CD4-positive, alpha-beta T cell treated with Interleukin-17A for 4 hours (primary cell): ENCODE measurements at places on chromosomes 7 and 10.

DNA sequence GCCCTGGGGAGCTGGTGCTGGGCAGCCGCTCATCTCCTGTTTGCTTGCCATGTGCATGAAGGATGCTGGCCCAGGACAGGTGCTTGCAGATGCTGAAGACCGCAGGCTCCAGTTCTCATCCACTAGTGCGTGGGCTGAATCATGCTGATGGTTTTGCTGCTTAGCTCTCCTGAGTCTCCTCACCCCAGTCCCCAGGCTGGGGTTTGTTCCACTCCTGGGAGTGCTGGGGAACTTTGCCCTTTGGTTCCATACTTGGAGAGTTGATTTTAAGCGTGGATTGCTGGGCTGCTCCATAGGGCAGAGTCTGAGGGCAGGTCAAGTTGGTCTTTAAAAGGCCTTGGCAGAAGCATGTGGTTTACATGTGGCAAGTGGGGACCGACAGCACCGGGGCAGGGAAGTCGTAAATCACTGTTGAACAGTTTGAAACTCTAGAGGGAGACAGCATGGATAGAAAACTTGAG is 9.1 kb downstream of the DYNC2I1 start:
- DNase-seq = no peak

DNA sequence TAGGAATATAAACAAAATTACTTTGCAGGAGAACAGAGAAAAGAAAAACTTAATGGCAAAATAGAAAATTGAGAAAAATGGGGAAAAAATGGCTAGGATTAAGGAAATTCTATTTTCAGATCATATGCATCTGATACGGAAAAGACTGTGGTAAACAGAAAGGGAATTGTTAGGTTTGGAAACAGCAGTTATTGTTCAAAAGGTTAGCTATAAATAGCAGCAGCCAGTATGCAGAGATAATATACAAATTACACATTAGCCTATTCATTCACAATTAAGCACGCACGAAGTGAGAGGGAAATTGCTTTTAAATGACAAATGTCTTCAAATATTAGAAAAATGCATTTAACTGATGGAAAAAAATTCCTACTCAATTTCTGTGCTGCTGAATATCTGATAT is 224.1 kb upstream of the FAM3C start:
- DNase-seq = no peak

DNA sequence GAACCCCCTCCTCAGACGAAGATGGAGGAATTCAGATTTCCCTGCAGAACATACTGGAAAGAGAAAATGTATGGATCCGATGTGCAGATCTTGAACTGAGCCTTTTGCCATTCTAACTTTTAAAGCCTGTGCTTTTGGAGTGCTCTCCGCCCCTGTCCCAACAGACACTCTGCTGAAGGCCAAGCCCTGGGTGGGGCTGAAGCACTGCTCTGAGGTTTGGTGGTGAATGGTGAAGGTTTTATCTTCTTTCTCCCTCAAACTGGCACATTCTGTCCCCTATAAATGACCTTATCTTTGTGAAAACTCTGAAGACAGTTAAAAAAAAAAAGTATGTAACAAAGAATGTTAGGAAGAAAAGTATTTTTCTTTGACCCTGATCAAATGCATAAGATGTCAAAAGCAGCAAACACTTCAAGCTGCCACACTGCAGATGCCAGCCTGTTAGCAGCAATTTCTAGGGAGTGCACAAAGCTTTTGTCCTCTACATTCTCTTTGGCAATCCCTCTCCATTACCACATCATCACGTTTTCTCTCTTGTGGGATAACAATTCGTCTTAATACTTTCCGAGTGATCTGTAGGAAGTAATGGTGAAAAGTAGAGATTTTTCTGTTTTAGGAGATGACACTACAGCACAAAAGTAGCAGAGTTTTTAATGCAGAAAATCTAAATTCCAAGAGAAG is 137.3 kb upstream of the CCDC6 start:
- DNase-seq = no peak

- no peak for DNase-seq
These were observed 108.0 kb downstream of the TWIST1 start for GRCh38 chr7:19009241-19009935.

DNA sequence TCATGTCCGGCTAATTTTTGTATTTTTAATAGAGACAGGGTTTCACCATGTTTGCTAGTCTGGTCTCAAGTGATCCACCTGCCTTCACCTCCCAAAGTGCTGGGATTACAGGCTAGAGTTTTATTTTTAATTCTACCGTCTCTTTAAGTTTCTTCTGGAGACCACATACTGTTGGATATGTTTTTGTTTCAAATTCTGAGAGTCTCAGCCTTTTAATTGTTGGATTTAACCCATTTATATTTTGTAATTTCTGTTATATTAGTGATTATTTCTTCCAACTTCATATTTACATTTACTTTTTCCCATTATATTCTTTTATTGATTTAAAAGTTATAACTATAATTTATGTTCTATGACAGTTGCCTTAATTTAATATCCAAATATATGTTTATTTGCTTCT is 139.4 kb downstream of the BMS1 start:
- DNase-seq = no peak

GRCh38 chr10:103870516-103870915 is 15.1 kb upstream of the SH3PXD2A start:
- DNase-seq = no peak

DNA sequence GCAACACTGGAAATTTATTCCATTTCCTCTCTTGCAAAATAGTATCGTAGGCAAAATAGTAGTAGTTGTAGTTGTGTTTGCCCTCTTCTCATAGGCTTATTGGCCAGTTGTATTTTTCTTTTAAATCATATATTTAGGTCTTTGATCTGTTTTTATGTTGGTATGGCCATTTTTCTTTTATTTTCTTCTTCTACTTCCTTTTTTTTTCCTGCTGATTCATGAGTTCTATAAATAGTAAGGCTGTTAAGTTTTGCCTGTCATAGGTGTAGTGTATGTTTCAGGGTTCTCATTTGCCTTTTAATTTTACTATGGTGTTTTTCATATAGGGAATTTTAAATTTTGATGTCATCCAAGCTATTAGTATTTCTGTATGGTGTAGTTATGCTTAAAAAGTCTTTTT is 25.4 kb upstream of the MRC1 start:
- no peak for DNase-seq

DNA sequence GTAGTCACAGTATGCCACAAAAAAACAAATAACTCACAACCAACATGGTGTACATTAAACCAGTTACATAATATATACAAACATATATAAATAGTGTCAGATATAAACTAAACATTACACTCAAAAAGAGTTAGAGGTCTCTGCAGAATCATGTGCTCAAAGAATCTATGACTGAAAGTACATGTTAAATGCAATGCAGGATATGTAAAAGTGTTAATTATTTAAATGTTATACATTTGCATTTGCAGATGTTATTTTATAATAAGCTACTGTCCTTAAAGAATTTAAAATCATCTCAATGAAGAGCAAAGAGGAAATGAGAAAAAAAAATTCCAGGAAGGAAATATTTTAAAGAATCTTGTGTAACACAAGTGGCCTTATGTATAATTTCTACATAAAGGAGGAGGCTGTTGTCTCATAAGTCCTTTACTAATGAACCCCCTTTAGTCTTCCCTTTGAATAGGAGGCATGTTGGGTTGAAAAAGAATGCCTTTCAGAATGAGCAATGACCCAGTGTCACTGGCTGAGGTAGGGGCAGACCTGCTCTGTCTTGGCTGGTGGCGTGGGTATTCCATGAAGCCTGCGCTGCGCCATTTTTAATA is 148.9 kb downstream of the ITGA8 start:
- no peak for DNase-seq

DNA sequence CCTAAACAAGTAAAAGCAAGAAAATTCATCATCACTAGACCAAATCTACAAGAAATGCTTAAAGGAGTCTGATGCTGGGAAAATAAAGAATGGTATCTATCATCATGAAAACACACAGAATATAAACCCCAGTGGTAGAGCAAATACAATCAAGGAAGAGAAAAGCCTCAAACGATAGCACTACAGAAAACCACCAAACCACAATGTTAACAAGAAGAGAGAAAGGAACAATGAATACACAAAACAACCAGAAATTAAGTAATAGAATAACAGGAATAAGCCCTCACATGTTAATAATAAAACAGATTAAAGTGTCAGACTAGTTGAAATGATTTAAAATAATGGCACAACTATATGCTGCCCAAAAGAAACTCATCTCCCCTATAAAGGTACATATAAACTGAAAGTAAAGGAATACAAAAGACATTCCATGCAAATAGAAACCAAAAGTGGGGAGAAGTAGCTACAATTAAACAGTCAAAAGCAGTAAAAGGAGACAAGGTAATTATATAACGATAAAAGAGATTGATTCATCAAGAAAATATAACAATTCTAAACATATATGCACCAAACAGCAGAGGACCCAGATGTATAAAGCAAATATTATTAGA is 77.3 kb downstream of the JMJD1C start:
- no peak for DNase-seq

GRCh38 chr7:216360-217300 is 24.3 kb downstream of the FAM20C start:
- DNase-seq = no peak

- DNase-seq = no peak
These were observed 10.6 kb downstream of the SLC25A16 start for GRCh38 chr10:68516766-68517165.

GRCh38 chr7:159064121-159064815 is 80.4 kb downstream of the VIPR2 start:
- no peak for DNase-seq
